ENCODE measurements at places on chromosomes 13 and 19.

DNA sequence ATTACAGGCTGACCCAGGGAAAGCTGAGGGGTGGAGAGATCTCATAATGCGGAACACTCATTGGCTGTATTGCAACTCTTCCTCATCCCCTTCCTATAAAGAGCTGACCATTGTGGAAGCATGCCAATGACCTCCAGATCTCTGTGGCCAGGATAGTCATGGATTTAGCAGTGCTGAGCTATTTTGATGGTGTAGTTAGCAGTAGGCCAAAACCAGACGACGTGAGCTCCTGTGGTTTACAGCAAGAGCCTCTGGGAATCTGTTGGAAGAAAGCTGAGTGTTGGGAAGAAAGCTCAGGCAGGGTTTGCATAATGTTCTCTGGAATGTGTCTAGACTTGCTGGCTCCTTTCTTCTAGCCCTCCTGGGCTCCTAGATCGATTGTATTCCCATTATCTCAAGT, 187.5 kb upstream of the GPC6 start:
- DNase-seq: no peak

DNA sequence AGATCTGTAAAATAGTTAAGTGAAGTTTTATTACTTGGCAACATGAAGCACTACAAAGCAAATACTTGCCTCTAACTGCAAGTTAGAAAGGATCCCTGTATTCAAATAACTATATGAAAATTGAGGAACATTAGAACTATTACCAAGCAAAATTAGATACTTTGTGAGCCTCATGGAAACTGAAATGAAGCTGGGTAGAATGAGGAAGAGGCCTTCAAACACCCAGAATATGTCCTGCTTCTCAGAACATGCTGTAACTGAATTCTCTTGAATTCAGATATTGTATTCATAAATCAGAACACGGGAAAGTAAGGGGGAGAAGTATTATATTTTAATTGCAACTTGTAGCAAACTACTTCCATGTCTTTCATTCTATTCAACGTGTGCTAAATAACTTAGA, 947.9 kb downstream of the PCDH17 start:
- no peak for DNase-seq

GRCh38 chr13:20525144-20525600, 485 bp downstream of the CRYL1 start:
- peak; percentile 50 for DNase-seq

GRCh38 chr19:2454199-2454961, 2.4 kb downstream of the LMNB2 start:
- DNase-seq: no peak

- DNase-seq: peak; percentile 80
Measured at GRCh38 chr13:45367358-45367757, 26.4 kb upstream of the TPT1 start.

GRCh38 chr13:50679321-50679720, 164.2 kb downstream of the DLEU7 start:
- no peak for DNase-seq

DNA sequence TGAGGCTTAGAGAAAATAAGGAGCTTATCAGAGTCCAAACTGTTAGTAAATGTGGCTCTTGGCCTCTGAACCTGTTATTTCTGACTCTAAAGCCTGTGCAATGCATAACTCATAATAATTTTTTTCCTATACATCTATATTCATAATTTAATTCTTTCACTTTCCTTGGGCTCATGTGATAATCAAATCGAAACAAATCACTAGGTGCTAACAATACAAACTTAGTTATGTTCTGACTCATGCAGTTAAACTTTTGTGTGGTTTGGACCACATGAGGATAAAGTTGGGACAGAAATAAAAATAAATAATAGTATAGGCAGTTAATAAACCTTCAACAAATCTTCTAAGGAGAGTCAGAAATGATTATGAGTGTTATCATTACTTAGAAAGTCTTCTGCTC, 1629.0 kb downstream of the OLFM4 start:
- no peak for DNase-seq

- no peak for DNase-seq
Measured at GRCh38 chr13:35723053-35723461, 246.6 kb upstream of the MAB21L1 start.

- DNase-seq: no peak
Measured at GRCh38 chr19:47754206-47755064, 9.1 kb downstream of the NOP53 start.

GRCh38 chr13:25675060-25675459, 303.3 kb downstream of the ATP8A2 start:
- DNase-seq: no peak

DNA sequence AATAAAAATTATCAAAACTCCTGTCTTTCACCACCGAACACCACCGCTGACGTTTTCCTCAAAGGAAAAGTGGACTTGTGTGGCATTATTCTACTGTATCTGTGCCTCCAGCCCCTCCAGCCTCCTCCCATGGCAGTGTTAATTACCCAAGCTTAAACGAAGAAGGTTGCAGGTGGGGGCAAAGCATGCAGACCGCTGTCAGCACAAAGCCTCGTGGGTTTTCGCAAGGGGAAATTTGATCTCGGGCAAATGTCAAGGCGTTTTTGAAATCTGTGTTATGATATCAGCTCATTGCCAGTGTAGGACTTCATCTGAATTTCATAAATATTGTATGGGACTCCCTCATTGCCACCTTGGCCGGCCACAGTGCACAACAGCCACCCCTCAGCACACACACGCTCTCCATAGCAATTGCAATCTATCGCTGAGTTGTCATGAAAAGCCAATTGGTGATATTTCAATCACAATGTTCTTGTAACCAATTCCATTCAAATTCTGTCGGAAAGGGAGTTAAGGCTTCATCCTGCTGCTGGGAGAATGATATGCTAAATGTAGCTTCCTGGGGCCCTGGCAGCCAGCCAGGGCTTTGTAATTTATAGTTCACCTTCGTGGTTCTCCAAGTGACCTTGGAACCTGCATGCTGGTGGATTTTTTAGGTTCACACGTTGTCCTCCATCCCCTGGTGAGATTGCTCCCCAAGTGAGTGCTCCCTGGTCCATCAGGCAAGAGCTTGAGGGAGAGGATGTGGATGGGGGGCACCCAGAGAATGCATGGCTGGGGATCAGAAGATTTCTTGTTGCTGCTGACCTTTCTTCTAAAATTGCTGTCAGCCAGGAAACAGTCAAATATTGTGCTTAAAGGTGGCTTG, 16.6 kb downstream of the CHST8 start:
- DNase-seq: no peak

GRCh38 chr13:88736026-88736425, 1064.9 kb downstream of the SLITRK5 start:
- DNase-seq: no peak

GRCh38 chr19:18418029-18418482, 1.1 kb upstream of the SSBP4 start:
- DNase-seq: no peak

DNA sequence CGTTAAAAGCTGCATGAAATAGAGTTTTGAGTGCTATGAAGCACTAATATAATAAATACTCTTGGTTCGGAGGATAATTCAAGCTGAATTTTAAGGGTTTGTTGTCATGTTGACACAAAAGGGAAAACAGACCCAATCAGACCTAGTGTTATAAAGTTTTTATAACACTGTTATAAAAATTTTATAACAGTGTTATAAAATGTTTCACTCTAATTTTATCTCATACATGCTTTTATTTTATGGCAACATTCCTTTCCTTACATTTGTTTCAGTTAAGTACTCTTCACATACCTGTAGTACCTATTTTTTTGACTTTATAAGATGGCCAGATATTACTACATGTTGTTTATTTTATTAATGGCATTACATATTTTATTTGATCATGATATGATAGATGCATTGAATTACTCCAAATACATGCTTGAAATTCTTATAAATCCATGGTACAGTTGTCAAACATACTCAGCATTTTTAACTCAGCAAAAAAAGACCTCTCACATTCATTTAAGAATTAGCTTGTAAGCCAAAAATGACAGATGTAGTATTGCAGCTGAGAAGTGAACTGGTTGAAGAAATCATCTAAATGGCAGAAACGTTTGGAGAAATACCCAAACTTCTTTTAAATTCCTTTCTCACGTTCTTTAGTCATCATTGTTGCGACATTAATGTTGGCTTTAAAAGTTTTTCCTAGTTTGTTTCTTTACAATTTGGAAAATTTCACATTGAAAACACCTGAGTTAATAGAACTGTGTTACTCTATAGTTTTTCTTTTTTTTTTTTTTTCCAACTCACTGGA, 104.5 kb downstream of the PIBF1 start:
- DNase-seq: no peak

DNA sequence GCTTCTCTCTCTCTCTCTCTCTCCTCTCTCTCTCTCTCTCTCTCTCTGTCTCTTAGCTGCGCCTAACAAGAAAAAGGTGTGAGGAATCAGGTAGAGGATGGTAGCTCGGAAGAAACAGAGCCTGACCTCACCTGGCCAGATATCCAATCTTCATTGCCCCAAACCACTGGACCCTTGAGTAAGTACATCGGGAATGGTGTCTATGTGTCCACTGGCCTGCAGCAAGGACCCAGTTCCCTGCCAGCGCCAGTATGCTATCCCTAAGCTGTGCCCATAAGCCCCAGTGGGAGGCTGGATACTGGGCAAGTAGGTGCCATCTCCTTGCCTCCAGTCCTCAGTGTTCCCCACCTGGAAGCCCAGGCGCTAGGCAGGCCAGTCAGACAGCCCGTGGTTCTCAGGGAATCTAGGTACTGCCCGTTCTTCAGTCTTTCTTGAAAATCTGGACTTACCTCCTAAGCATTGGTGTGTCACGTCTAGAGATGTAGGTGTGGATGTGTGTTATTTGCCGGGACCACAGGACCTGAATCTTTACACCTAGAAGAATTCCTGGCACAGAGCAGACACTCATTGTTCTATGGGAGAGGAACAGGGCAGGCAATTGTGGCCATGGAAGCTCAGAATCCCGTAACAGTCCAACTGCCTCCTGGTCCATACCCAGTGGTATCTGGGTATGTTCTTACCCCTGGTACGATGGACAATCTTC, 7.3 kb downstream of the URAD start:
- no peak for DNase-seq

DNA sequence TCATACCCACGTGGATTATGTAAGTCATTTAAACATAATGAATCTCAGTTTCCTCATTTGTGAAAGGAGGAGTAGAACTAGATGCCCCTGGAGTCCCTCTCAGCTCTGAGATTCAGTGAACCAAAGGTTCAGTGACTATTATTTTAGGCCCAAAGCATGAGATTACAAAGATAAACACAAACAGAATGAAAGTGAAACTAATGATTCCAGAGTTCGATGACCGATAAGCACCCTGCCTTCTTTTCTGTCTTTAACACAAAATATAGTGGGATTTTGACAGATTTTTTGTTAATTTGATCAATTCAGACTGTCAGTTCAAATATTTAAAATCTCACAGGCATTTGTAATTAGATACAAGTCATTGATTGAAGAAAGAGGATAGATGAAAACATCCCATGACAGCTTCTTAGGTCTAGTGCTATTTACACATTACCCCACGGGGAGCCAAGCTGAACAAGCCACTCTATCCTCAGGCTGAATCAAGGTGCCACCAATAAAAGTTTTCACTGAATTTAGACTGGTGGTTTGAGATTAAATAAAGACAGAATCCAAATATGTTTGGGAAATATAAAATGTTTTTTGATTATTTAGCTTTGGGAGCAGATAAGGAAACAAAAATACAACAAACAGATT, 64.6 kb upstream of the RAP2A start:
- DNase-seq: no peak

DNA sequence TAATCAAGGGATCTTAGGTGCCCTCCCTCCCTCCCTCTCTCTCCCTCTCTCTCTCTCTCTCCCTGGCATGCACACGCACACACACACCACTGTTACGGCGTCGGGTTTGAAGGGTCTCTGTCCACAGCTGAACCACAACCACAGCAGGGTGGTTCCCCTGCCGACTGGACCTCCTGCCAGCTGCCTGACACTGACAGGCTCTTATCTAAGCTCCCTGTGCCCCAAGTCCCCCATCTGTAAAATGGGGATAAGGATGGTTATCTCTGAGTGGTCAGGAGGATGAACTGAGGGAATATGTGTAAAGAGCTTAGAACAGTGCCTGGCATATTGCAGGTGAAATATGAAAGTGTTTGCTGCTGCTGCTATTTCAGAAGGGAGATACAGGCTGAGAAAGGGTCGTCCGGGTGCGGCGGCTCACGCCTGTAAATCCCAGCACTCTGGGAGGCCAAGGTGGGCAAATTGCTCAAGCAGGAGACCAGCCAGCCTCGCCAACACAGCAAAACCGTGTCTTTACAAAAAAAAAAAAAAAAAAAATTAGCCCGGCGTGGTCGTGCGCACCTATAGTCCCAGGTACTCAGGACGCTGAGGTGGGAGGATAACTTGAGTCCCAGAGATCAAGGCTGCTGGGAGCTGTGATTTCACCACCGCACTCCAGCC, 852 bp upstream of the SHISA7 start:
- no peak for DNase-seq

DNA sequence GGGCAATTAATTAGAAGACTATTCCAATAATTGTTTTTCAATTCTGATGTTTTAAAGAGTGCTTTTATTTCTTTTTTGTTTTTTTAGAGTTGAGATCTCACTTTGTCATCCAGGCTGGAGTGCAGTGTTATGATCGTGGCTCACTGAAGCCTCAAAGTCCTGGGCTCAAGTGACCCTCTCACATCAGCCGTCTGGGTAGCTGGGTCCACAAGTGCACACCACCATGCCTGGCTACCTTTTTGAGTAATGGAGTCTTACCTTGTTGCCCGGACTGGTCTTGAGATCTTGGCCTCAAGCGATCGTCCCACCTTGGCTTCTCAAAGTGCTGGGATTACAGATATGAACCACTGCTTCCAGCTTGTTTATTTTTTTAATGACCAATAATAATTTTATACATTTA, 207.8 kb downstream of the NDFIP2 start:
- DNase-seq: no peak

- peak; percentile 95 for DNase-seq
Measured at GRCh38 chr19:7852851-7853769, 21.1 kb downstream of the PRR36 start.

DNA sequence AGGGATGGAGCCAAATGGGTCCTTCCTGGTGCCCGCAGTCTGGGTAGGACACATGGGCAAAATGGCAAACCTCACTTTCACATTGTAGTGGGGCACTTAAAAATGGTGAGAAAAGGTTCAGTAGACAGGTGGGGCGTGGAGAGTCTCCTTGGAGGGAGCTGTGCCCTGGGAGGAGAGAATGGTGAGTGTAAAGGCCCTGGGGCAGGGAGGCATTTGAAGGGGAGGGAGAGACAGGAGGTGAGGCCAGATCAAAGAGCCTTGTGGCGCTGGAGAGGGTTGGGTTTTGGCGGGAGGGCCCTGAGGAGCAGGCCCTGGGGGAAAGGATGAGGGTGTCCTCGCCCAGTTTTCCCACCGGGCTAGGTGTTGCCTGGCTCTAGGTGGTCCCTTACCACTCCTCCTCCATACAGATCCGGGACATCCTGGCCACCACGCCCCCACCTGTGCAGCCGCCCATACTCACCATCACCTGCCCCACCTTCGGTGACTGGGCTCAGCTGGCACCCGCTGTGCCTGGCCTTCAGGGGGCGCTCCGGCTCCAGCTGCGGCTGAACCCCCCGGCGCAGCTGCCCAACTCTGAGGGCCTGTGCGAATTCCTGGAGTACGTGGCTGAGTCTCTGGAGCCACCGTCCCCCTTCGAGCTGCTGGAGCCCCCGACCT, 6.3 kb downstream of the MAP1S start:
- no peak for DNase-seq

All from hepatocyte (in vitro differentiated cells).